ENCODE measurements at places on chromosomes 2 and 18.

GRCh38 chr2:179818546-179818945 is 42.9 kb downstream of the ZNF385B start:
- DNase-seq: no peak

- DNase-seq: no peak
Observed at GRCh38 chr2:108538000-108538625, 3.8 kb downstream of the LIMS1 start.

DNA sequence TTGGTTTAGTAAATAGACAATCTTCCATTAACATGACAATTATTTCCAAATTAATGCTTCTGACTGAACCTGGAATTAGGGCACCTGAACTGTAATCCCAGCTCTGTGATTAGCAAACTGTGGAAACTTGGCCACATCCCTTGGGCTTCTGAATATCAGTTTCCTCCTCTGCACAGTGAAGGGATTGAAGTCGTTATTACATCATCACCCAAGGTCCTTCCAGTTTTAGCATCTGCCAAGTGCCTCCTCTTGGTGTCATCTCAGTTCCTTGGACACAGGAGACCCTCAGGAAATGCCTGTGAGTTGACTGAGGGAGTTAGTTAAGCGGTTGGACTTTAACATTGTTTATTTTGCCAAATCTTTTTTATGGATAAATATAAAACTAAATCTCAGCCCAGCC is 64.8 kb downstream of the MOGAT1 start:
- no peak for DNase-seq

DNA sequence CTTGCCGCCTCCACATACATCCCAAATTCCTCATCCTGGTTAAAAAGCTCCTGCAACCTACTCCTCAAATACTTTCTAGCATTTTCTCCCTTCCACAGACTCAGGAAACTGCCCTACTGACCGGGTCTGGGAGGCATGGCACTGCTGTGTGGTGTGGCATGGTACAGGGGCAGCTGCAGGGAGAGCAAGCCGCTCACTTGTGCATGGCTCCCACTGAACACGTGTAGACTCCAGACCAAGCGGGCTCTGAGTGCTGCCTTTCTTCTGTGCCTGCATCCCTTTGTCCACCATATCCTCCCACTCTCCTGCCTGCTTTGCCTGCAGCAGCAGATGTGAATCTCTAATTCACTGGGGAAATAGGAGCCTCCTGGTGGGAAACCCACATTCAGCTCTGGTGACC is 72.2 kb downstream of the CCDC93 start:
- DNase-seq: no peak

DNA sequence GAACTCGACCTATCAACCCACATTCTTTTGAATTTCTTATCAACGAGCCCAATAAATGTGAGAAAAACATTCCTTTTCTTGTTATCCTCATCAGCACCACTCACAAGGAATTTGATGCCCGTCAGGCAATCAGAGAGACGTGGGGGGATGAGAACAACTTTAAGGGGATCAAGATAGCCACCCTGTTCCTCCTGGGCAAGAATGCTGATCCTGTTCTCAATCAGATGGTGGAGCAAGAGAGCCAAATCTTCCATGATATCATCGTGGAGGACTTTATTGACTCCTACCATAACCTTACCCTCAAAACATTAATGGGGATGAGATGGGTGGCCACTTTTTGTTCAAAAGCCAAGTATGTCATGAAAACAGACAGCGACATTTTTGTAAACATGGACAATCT is 378.2 kb downstream of the STK39 start:
- DNase-seq: peak; percentile 1

DNA sequence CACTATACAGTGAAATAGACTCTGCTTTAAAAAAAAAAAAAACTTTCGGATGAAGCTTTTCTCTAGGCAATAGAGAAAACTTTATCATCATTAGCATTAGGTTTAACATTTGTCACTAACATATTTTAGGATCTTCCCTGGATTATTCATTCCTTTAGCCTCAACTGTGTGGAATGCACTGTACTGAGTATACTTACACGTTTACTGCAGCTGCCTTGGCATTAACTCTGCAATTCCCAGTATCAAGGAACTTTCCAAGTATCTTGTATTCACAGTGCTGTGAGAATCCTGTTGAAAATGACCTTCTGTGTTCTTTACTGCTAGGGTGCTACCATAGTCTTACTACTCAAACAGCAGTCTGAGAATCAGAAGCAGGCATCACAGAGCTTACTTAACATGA is 328.2 kb upstream of the COL3A1 start:
- no peak for DNase-seq

DNA sequence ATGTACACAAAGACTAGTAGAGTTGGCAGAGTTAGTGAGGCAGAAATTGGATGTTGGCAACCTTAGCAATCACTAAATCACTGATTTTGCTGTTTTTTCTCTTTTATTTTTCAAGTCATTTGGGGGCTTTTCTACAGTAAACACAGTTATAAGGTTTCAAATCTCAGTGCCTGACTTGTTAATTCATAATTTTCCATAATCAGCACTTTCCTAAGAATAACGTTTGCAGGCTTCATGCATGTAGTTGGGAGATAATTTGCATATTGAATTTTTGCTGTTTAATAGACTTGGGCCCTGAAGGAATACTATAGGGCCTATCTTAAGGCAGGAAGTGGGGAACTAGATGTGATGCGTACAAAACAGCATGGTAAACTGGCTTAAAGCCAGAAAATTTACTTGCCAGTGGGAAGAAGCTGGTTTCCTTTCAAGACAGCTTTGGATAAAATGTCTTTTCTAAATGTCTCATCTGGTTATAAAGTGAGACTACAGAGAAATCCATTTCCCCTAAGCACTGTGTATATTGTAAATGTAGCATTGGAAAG is 127.2 kb upstream of the SMIM21 start:
- DNase-seq: no peak

- DNase-seq: no peak
Observed at GRCh38 chr2:235866373-235866772, 301.8 kb downstream of the GBX2 start.

- DNase-seq: no peak
Observed at GRCh38 chr2:99509387-99509786, 19.6 kb upstream of the REV1 start.

DNA sequence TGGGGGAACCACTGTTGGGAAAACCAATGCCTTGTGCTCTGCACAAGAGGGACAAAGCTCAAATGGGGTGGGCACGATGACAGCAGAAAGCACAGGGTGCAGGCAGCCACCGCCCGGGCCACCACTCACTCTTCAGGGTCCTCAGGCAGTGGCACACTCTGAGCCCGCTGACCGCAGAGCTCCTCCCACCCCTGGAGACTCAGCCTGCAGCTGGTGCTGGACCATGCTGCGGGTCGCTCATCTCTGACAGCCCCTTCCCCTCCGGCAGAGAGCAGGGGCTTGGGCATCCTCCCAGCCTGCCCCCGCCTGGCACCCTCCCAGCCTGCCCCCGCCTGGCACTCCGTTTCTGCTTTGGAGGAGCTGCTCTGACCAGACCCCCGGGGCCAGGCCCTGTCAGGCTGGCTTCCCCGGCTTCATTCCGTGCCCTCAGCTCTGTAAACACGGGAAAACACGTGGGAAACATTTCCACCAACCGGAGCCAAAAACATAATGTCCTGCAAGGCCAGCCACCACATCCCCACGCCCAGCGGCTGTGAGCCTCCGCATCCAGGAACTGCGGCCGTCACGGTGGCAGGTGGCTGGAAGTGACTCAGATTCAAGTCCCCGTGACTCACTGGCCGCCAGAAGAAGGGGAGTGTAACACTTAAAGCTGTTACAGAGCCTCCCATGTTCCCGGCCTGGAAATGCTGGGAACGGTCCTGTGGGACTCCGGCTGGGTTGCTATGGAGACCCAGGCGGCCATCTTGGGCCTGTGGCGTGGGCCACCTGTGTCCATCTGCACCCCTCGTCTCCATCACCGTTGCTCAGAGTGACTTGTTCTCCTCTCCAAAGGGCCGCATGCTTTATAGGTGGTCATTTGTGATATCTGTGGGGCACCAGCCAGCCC is 6.8 kb upstream of the SNED1 start:
- no peak for DNase-seq

DNA sequence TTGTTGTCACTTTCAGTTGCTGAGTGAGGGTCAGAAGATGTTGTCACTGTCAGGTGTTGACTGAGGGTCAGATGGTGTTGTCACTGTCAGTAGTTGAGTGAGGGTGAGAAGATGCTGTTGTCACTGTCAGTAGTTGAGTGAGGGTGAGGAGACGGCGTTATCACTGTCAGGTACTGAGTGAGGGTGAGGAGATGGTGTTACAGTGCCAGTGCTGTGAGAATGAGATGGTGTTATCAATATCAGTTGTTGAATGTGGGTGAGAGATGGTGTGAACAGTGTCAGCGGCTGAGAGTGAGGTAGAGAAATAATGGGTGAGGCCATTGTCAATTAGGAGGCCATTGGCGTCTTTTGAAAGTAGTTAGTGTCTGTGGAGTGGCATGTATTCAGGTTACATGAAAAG is 1.6 kb upstream of the ATP9B start:
- no peak for DNase-seq

DNA sequence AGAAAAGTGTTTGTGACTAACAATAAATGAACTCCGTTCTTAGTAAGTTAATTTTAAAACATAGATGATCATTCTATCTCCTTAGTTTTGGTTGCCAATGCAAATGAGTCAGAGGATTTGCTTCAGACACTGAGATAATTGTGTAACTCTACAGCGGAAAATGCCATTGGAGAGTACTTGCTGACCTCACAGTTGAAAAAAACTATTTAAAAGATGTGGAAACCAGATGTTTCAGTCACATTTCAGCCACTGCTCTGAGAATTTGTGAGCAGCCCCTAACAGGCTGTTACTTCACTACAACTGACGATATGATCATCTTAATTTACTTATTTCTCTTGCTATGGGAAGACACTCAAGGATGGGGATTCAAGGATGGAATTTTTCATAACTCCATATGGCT is at the start of gene TNFAIP6:
Gene TNFAIP6, plus strand, starts transcription at position 234 of the 400 bp plus-strand sequence. Its CDS starts 75 bp downstream, at position 309.
- peak; percentile 59 for DNase-seq

DNA sequence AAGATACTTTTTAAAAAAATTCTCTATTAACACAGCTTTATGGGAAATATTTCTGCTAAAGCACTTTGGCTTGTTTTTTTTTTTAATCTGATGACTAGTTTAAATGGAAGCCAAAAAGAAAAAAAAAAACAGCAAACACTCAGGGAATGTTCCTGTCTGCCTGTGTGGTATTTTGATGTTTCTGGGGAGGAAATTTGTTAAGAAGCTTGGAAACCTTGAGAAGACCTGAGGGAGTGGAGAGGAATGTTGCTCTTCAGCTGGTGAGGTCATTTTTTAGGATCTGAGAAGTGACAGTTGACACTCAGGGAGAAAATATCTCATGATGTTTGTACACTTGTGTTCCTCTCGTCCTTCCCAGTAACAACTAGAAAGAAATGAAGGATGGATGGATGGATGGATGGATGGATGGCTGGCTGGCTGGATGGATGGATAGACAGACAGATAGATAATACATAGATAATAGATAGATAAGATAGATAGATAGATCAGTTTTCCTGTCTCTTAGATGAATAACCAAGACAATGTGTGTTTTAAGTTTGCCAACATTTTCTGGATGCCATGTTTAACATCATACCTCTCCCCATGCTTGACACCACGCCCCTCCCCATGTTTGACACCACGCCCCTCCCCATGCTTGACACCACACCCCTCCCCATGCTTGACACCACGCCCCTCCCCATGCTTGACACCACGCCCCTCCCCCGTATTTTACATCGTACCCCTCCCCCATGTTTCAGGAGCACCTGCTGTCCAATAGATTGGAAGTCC is 84.8 kb downstream of the CTIF start:
- no peak for DNase-seq

GRCh38 chr18:59706499-59706898 is 9.3 kb upstream of the CCBE1 start:
- DNase-seq: no peak

GRCh38 chr2:140472676-140473075 is 1658.1 kb downstream of the LRP1B start:
- no peak for DNase-seq

DNA sequence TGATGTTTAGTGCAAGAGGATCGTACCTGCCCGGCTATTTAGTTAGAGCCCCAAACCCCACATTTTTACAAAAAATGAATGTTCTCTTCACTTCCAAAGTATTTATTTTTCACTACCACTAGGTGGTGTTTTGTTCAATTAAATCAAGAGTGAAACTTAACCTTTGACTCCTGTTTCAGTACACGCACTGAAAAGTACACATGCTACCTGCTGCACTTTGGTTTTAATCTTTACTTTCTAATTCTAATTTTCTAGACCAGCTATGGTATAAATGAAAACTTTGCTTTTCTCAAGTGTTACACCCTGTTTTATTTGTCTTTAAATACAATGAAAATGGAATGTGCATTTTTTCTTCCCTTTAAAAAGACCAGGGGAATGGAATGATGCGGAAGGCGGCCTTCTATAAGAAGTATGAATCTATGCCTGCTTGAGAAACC is 31.4 kb upstream of the CHN1 start:
- peak; percentile 58 for DNase-seq

DNA sequence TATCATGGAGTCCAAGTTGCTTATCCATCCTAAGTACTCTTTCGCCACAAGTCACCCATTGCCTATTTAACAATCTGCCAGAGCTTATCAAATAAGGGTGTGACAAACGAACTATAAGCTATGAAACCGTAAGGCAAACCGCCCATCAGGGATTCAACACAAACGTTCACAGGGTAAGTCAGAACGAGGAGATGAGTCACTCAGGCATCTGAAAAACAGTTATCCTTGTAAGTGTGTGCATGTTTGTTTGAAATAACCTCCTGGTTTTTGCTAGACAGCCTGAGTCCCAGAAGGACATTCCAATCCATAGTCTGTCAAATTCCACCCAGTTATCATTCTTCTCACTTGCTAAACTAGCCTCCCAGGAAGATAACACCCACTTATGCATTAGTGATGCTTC is 299.1 kb downstream of the PAX3 start:
- DNase-seq: no peak

DNA sequence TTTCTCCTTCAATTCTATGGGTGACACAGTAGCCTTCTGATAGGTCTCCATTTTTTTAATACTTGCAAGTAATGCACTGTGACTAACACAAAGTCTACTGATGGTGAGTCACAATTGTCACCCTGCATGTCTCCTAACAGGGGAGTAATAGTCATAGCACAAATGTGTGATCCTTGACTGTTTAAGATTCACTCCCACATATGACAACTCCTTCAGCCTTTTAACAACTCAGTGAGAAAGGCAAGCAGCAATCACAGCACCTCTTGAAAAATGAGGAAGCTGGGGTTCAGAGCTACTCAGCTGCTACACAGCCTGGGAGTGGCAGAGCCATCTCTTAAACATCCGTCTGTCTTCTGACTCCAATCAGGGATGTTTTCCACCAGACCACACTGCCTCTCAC is 63.8 kb downstream of the EHD3 start:
- DNase-seq: no peak

DNA sequence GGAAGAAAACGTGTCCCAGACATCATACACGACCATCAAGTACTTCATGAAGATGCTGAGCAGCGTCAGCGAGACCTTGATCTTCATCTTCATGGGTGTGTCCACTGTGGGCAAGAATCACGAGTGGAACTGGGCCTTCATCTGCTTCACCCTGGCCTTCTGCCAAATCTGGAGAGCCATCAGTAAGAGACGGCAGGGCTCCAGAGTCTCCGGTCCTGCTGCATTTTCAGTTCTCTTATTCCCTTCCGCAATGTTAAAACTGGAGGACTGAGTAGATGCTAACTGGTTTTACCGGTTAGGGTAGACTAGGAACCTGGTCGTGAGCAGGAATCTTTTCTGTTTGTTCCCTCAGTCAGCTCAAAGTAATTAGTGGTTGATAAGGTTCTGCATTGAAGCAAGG is 32.3 kb downstream of the SLC9A4 start:
- no peak for DNase-seq

Data from AML-193 (cell line).